ENCODE measurements at places on chromosomes 12 and 14. TPM values are rescaled to one million over a fixed set of nuclear protein-coding genes. Genes with fewer than 3 reads are reported as not detected.

NGB gene
- not detected for total RNA-seq

HOXC9 gene
- total RNA-seq, result not detected

BMP4 gene
- 2.9 TPM for total RNA-seq

VPS37B gene
- total RNA-seq, result 5.2 TPM

KRT82 gene
- total RNA-seq, result not detected
